Inflammatory macrophage treated with lipopolysaccharide for 1 hour (primary cell): ENCODE measurements at places on chromosomes 7 and 10.

- peak; percentile 12 for DNase-seq
Observed at GRCh38 chr10:50740293-50740648, 535 bp downstream of the ASAH2B start.

- DNase-seq = peak; percentile 55
Observed at GRCh38 chr10:114876602-114877300, 55.2 kb downstream of the FHIP2A start.

DNA sequence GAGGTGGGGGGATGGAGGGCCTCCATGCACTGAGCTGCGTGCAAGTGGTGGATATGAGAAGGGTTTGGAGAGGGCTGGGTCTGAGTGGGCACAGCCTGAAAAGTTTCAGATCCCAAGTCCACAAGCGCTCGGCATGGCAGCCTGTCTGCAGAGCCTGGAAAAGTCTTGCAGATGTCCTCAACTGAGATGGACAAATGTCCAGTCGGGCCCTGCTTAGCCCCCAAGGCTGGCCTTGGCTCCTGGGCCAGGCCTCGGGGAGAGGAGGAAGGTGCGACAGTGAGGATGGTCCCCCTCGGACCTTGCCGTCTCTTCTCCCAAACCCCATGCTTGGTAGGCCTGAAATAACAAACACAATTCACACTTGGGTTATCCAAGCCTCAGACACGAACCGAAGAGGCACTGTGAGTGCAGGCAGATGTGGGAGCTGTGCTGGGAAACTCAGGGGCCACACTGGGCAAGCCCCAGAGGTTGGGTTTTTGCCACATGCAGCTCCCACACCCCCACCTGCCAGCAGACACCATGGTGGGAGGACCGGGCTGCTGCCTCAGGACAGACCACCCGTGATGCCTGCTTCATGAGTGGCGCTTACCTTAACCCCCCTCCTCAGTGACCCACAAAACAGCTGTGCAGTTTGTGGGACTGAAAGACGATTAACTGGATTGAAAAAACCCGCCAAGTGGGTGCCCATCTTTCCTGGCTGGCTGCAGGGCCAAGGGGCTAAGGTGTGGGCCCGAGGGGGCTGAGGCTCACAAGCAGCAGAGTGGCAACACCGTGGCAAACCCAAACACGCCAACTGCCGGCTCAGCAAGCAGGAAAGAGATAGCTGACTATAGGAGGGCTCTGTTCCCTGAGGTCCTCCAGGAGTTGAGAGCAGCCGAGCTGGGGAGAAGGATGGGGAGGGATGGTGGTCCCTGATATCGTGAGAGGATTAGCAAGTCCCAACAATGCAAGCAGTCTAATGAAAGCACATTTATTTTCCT is 156.8 kb downstream of the RNF216 start:
- no peak for DNase-seq

DNA sequence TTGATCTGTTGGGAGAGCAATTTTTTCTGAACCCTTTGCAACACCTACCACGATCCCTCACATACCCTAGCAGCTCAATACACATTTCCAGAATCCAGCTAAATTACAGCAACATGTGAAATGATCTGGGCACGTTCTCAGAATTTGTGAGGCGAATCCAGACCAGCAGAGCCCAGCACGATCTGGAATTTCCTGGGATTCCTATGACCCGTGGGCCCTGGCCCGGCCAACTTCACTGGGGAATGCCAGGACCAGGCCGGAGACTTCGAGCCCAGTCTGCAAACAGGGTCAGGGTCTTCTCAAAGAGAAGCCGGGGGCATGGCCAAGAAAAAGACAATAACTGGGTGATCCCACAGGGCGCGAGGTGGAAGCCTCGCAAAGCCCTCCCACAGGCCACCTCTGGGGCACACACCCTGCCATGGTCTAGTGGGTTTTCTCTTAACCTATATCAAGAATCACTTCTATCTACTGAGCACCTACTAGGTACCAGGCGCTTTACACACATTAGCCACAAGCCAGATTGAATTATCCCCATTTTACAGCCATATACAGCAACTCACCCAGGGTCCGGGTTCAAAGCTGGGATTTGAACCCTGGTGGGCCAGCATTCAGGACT is 33.8 kb downstream of the FAM53B start:
- DNase-seq = no peak

GRCh38 chr7:143305423-143306070 is 10.4 kb upstream of the CLCN1 start:
- peak; percentile 42 for DNase-seq

DNA sequence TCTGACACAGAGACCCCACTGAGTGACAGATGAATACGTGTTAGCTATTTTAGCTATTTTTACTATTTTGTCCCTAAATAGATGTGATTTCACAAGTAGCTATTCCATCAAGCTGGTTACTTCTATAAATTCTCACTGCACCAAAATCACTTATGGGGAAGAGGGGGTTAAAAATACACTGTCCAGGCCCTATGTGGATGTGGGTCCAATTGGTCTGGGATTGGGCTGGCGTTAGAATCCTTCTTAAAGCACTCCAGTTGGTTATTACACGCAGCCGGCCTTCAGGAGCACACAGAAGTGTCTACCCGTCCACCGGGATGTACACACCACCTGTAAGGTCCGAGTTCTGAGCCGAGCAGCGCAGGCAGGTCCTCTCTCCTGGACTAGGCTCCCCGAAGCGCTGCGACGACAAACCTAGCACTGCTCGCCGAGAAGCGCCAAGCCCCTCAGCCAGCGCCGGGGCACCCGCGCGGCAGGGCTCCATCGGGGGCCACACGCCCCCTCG is 222.3 kb upstream of the MKLN1 start:
- no peak for DNase-seq

DNA sequence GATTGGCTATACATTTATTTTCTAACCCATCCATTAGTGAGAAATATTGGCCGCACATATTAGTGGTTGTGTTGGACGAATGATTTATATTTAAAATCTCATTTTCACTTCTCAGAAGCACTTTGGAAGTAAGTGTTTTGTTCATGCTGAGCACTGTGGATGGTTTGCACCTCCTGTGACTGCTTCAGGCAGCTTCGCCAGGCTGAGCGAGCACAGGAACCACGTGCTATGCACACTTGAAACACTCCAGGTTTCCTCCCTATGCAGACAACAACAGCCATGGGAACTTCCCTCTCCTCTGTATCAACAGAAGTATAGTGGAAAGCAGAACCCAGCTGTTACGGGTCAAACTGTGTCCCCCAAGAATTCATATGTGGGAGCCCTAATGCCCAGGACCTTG is 67.3 kb upstream of the WDR11 start:
- DNase-seq = peak; percentile 7

DNA sequence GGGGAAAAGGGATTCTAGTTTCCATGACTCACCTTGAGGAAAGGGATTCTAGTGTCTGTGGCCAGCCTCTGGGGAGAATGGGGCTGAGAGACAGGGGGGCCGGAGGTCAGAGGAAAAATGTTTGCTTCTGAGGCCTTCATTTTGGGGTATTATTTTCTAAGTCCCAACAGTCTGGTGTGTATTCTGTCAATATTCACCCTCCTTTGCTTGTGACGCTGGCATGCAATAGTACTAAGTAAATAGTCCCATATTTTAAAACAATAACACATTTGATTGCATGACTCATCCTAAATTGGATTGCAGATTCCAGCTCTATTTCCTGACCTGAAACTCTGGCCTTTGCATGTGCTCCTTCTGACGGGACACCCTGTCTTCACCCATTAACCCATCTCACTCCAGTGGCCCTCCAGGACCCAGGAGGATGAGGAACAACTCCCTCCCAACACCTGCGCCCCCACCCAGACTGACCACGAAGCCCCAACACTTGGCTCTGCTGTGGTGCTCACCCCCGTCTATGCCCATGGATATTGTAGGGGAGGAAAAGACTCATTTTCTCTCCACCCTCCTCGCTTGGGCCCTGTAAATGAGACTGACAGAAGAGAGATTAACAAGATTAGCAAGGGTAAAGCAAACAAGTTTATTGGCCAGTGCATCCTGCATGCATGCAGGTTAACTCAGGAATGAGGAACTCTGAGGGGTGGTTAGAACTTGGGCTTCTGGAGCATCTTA is 495.6 kb upstream of the KLF6 start:
- DNase-seq = no peak

GRCh38 chr7:43058271-43059066 is 54.0 kb upstream of the HECW1 start:
- DNase-seq = no peak

- no peak for DNase-seq
Observed at GRCh38 chr7:30466266-30466665, 12.3 kb downstream of the NOD1 start.

DNA sequence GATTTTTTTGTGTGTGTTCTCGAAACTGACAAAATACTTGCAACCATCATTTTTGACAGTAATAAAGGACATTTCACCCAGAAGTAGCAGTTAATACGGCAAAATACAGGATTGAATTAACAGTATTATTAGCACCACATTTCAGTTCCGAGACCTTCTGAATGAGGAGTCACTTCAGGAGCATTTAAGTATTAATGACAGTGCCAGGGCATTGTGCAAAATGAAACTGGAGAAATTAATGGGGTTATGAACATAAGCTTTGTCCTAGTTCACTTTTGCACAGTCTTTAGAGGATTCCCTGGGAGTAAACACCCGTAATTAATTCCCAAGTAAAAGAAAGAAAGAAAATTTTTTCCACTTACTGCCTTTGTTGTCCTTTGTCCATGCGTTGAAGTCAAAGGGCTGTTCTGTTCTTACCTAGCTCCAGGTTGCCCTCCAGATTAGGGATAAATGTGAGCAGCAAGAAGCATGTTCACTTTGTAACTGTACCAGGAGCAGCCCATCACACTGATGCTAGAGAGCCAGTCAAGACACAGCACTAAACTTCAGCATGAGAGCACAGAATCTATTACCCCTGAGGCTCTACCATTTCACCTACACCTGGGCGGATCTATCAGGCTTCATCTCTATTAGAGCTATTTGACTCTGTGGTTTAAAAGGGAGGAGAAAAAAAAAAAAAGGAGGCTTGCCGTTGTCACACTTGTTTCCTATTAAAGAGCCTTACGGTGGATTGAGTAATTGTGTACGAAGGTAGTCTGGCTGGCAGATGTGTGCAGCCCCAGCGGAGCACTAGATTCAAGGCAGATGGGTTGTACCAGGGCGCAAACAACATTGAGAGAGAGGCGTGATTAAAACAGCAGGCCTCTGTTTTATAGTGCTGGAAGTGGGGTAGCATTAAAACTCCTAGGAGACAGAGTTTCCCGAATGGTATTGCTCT is 297.8 kb upstream of the SEMA3A start:
- DNase-seq = no peak

- DNase-seq = no peak
Observed at GRCh38 chr10:58704226-58704625, 191.6 kb downstream of the BICC1 start.

DNA sequence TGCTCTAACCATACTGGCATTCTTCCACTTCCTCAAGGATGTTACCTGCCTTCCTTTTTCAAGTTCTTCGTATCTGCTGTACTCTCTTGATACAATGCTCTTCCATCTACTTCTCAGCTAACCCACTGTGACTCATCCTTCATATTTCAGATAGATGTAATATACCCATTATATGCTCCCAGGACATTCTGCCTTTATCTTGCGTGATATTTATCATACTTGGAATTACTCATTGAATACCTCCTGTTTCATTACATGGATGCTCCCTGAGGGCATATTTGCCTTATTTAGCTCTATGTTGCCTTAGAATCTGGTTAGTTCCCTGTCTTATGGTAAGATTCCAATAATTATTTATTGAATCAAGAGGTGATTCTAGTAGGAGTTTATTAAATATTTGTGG is 706.4 kb downstream of the SORCS3 start:
- DNase-seq = no peak

- DNase-seq = peak; percentile 90
Observed at GRCh38 chr7:112080978-112081377, 125.2 kb downstream of the DOCK4 start.

GRCh38 chr10:77806511-77807157 is 119.9 kb downstream of the DLG5 start:
- DNase-seq = no peak
